Astrocyte (in vitro differentiated cells and primary cell): ENCODE measurements at places on chromosomes 12 and 14. TPM values are rescaled to one million over a fixed set of nuclear protein-coding genes. Genes with fewer than 3 reads are reported as not detected.
A peak's percentile ranks its signal among the peaks of the same experiment; 100 is the strongest.

GRCh38 chr14:49994951-49995561 lies 102.2 kb downstream of the ARF6 start:
- no peak for DNase-seq

DNA sequence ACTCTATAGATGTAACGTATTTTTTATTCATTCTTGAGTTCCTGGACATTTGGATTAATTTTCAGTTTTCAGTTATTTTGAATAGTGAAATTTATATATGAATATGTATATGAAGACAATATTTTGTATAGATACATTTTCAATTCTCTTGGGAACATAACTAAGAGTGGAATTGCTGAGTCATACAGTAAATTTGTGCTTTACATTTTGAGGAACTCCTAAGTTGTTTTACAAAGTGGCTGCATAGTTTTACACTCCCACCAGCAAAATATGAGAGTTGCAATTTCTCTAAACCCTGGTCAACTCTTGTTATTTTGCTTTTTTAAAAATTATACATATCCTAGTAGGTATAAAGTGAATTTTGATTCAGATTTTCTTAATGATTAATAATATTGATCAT lies 1838.6 kb upstream of the SEL1L start:
- no peak for DNase-seq

The CD4 gene
- 0.54 and 0.72 TPM in 2 replicates for total RNA-seq

DNA sequence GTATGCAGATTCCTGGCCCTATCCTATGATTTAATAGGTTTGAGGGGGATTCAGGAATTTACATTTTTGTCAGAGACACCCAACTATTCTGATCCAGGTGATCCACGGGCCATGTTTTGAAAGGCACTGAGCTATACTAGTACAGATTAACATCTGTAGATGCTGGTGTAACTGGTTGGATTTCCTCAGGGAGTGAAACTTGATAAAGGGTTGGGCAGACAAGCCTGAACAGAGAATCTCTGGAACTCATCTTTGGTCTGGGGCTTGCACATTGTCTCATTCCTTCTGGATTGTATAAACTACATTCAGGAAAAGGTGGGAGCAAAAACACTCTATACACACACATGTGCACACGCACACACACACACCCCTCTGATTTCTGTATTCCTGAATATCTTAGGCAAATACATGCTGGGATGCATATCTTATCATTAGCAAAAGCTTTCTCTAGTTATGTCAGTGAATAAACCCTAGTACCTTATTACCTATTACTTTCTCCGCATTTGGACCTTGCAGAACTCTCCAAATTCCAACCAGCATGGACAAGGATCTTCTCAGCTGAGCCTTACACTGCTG lies 104.6 kb downstream of the SLC38A1 start:
- no peak for DNase-seq

- peak; percentile 84 for DNase-seq
Measured at GRCh38 chr12:122282061-122282460, 15.8 kb upstream of the VPS33A start.

- DNase-seq: no peak
Measured at GRCh38 chr14:98292191-98292590, 979.8 kb downstream of the BCL11B start.

DNA sequence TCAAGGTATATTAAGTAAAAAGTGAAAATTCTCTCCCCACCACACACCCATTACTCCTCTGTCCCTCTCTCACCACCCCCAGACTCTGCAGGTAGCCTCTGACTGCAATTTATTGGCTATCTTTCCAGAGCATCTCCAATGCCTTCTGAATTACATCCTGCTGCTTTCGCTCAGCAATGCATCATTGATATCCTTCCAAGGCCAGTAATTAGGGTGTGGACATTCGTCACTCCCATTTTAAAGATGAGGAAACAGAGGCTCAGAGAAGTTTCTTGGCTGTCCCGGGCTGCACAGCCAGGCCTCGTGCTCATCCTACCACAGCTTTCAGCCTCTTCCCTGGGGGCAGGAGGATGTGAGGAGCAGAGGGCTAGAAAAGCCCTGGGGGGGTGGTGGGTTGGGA lies 23.6 kb upstream of the PGF start:
- no peak for DNase-seq

The ADAM20 gene
- 0.95 and 1.3 TPM in 2 replicates for total RNA-seq

The HOXC12 gene
- total RNA-seq: not detected in 2 replicates

DNA sequence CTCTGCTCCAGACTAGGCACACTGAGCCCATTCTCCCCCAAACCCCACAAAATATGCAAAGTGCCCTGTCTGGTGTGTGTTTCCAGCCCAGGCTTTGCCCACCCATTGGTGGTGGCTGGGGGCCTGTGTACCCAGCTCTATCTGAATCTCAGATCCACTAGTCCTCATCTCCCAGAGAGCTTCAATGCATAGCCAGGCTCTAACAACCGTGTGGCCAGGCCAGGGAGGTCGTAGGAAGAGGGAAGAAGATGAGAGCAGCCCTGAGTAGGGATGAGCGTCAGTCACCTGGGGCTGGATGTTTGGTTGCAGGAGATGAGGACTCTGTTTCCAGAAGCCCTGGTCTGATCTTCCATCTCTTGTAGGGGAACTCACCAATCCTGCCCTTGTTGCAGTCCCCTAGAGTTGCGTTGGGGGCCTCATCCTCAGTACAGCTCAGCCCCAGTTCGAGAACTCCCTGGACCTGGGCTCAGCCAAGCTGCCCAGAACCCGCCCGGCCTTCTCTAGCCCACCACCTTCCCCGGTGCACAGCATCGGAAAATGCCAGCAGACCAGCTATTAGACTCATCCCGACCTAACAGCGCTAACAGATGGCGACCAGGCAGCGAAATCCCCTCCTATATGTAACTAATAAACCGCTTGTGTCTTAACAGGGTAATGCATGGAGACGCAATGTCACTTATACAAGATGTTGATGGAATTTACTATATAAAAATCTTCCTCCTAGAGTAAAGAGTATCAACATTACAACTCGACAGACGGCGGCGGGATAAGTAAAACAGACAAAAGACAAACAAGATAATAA lies 3.2 kb upstream of the LHX5 start:
- no peak for DNase-seq

GRCh38 chr12:106239951-106240335 lies 7.9 kb downstream of the CKAP4 start:
- DNase-seq: no peak

- no peak for DNase-seq
Measured at GRCh38 chr14:54483073-54483745, 5.6 kb downstream of the GMFB start.

GRCh38 chr12:71639341-71639760 lies 24.3 kb downstream of the ZFC3H1 start:
- DNase-seq: no peak

- DNase-seq: no peak
Measured at GRCh38 chr12:111443586-111443985, 37.9 kb downstream of the SH2B3 start.

DNA sequence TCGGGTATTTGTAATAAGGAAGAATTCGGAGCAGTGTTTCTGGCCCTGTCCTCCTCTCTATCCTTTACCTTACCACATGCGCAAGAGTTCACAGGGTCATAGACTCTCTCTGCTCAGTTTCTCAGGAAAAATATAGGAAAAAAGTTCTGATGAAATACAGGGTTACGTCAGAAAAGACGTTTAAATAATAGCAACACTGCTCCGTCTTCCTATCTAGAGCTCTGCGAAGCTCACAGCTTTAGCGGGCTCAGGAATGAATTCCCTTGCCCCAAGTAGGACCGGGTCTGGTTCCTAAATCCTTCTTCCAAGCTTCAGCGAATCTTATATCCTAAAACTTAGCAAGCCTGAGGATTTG lies 365 bp downstream of the CCDC59 start:
- no peak for DNase-seq

DNA sequence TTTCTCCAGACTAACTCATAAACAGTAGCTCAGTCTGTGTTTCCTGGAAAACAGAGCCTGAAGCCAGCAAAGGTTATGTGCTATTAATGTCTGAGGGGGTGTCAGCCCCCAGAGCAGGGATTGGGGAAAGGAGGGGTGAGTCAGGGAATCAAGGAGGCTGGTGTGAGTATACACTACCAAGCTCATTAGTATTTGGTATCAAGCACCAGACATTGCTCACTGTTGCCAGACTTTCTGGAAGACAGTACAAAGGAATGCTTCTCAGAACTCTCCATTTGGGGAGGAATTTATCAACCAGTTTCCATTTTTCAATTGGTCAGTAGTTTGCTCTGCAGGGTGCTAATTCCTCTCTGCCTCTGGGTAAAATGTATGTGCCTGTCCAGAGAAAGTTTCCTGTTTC lies 443.4 kb downstream of the GLT1D1 start:
- peak; percentile 41 for DNase-seq

The UNC79 gene
- total RNA-seq: 0.66 and 0.75 TPM in 2 replicates

The NANOG gene
- total RNA-seq: 0.16 and 0.94 TPM in 2 replicates

The GPHN gene
- 6.9 and 9.5 TPM in 2 replicates for total RNA-seq

The SLCO1B3 gene
- not detected in 2 replicates for total RNA-seq

The CSRP2 gene
- 247 and 265 TPM in 2 replicates for total RNA-seq

DNA sequence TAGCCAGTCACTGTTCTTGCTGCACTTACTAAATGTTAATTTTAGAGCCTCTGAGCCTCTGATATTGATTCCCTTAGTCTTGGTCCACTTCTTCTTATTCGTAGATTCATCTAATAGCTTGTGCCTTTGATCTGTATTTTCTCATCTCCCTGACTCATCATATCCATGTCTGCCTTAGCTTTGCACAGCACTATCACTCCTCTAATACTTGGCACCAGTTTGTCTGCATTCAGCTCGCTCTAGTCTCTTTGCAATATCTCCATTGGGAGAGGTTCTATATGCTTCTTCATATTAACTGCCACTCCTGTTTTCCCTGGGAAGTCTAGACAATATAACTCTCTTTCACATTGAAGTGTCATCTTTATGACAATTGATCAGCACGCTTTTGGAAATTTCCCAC lies 68.5 kb upstream of the CSRP2 start:
- DNase-seq: no peak

The LBHD2 gene
- not detected in 2 replicates for total RNA-seq

- DNase-seq: peak; percentile 45
Measured at GRCh38 chr14:85579942-85580341, 50.0 kb downstream of the FLRT2 start.

DNA sequence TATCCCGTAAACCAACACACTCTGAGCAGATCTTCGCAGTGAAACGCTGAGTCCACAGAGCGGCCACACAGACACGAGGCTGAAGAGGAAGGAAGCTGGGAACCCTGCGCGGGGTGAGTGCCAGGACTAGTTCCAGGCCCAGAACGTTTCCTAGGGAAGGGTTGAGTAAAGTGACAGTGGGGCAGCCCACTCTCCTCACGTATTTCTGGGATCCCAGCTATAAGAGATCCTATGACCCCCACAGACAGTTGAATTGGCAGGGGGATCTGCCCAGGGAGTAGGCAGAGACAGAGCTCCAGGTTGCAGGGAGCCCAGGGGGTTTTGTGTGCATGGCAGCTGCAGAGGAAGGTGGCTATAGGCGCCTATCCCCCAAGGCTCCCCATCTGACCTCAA lies 51.1 kb downstream of the GTF2A1 start:
- DNase-seq: no peak

DNA sequence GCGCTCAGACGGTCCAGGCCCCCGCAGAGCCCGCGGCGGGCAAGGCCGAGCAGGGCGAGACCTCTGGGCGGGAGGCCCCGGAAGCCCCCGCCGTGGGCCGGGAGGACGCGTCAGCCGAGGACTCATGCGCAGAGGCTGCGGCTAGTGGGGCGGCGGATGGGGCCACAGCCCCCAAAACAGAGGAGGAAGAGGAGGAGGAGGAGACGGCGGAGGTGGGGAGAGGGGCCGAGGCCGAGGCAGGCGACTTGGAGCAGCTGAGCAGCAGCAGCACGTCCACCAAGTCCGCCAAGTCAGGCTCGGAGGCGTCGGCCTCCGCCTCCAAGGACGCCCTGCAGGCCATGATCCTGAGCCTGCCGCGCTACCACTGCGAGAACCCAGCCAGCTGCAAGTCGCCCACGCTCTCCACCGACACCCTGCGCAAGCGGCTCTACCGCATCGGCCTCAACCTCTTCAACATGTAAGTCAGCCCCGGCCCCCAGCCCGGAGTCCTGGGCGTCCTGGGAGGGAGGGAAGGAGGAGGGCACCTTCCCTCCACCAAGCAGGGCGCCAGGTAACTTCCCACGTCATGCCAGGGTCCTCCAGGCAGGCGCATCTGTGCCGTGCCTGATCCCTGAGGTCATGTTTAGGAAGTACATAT lies 72.4 kb downstream of the IQSEC3 start:
- peak; percentile 7 for DNase-seq

The SLCO1B1 gene
- not detected in 2 replicates for total RNA-seq

The RPGRIP1 gene
- total RNA-seq: not detected in 2 replicates

The SSPN gene
- 6.3 and 11.2 TPM in 2 replicates for total RNA-seq

The CLMN gene
- 10.8 and 14.0 TPM in 2 replicates for total RNA-seq

DNA sequence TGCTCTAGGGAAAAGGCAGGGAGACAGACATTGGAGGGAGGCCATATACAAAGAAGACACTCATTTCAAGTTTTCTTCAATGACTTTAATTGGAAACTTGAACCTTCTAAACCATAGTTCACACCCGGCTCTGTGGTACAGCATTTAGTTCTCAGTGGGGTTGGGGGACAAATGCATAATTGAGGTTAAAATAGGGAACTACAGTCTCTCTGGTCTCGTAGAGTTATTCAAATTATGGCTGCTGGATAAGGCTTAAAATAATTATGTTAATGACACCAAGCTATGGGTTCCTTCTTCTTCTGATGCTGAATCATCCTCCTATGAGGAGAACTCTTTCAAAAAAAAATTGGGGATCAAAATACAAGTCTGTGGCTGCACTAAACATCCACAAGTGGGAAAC lies 3.8 kb upstream of the RPAP3 start:
- DNase-seq: no peak

GRCh38 chr14:102511538-102511937 lies 2.0 kb upstream of the ANKRD9 start:
- no peak for DNase-seq

DNA sequence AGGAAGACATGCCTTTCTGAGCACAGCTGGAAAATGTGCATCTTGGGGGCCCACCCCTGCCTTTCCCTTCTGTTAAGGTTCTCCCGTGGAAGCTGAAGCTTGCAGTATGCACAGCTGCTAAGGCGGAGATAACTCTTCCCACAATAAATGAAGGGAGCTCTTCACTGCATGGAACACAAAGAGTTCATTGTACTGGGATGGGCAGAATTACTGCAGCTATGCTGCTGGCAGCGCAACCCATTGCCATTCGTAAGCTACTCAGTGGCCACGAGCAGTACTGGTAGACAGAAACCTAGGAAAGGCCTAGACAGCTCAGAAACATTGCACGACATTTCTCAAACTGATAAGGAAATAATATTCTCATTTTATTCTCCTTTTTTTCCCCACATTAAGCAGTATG lies 310.2 kb downstream of the MDGA2 start:
- DNase-seq: no peak

GRCh38 chr14:40074169-40074568 lies 641.9 kb upstream of the FBXO33 start:
- DNase-seq: no peak

The SIRT4 gene
- total RNA-seq: 2.5 and 2.7 TPM in 2 replicates

GRCh38 chr14:104804481-104805325 lies 3.8 kb downstream of the ZBTB42 start:
- no peak for DNase-seq

The EIF2S3B gene
- total RNA-seq: 5.4 and 6.0 TPM in 2 replicates

The KLRC2 gene
- 1.2 and 4.1 TPM in 2 replicates for total RNA-seq

The KCNK13 gene
- 0.09 TPM in 1 of 2 replicates, not detected in the other for total RNA-seq
